ENCODE measurements at places on chromosomes 3 and 15.

- DNase-seq, result no peak
Observed at GRCh38 chr3:79187426-79187825, 580.4 kb downstream of the ROBO1 start.

DNA sequence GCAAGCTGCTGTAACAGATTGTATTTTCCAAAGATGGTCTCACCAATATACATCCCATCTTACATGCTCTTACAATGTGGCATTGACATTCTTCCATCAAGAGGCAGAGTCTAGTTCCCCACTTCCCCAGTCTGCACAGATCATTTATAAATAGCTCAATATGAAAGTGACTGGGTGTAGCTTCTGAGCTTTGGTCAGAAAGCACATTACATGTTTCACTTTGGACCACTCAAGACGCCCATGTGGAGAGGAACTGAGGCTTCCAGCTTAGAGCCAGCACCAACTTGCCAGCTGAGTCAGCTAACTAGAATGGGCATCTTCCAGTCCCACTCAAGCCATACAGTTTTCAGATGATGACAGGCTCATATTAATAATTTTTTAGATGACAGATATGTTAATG lies 45.5 kb downstream of the GREM1 start:
- DNase-seq, result no peak

DNA sequence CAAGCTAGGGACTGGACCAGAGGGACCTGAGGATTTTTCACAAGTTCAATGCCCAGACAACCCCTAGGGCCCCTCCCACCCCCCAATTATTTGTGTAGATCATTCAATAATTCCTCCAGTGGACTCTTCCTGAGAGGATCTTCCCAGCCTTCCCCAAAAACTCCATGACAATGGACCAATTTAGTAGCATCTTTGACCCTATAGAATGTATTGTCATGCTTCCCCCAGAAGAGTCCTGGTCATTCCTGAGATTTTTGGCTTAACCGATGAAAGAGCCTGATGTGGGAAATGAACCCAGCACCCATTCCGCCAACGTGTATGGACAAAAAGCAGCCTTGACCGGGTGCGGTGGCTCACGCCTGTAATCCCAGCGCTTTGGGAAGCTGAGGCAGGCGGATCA lies 119.2 kb upstream of the RNF7 start:
- no peak for DNase-seq

GRCh38 chr3:158712443-158712842 lies 19.8 kb downstream of the RARRES1 start:
- DNase-seq, result no peak

- DNase-seq, result peak; percentile 29
Observed at GRCh38 chr3:126983653-126984390, 907 bp downstream of the PLXNA1 start.

GRCh38 chr3:125129512-125129997 lies 73.8 kb upstream of the HEG1 start:
- DNase-seq, result no peak

- no peak for DNase-seq
Observed at GRCh38 chr3:171553086-171553485, 92.9 kb upstream of the TNIK start.

- no peak for DNase-seq
Observed at GRCh38 chr3:182105875-182106274, 394.1 kb downstream of the SOX2 start.

DNA sequence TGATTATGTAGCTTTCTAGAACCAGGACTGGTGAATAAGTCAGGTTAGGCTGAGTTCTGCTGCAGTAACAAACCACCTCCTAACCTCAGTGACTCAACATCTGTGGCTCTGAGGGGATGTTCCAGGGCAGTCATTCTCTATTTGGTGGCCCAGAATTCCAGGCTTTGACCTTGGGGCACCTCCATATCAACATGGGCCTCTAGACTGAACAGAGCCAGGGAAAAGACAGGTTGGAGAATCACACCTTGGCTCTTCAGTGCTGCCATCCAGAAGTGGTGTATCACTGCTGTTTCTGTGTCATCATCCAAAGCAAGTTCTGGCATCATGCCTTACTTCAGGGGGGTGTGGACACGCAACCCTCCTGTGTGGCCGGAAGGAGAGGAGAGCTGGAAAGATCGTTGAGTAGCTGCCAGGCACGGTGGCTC lies 15.3 kb downstream of the ZBTB47 start:
- DNase-seq, result no peak

DNA sequence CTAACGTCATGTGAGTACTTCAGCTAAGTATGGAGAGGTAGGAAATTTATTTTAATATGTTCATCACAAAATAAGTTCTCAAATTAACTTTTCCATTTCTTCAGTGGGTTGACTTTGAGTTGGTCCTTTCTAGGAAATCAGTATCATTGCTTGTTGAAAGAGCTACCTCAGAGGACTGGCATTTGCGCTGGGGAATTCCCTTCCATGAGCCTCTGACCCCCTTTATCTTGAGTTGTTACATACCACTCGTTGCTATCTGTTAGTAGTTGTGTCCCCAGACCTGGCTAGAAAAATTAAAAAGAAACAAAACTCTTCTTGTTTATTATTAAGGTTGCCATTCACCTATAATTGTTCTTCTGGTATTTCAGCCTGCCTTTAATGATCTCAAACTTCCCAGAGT lies 96.8 kb upstream of the ROBO2 start:
- no peak for DNase-seq

DNA sequence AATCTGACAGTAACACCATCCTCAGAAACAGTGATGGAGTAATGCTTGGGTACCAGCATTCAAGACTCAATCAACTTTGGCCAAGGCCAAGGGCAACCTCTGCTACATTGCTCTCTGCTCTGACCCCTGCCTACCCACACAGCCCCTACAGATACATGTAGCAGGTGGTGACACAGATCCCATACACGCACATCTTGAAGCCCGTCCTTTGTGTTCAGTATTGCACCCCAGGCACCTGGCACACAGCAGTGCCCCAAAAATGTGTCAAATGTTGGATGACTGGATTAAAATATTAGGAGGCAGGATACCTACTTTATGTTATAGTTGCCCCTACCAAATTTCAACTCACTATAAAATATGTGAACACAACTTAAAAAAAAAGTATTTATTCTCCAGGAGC lies 139.3 kb upstream of the ICE2 start:
- DNase-seq, result no peak

GRCh38 chr3:155640098-155640497 lies 104.8 kb downstream of the PLCH1 start:
- DNase-seq, result no peak

DNA sequence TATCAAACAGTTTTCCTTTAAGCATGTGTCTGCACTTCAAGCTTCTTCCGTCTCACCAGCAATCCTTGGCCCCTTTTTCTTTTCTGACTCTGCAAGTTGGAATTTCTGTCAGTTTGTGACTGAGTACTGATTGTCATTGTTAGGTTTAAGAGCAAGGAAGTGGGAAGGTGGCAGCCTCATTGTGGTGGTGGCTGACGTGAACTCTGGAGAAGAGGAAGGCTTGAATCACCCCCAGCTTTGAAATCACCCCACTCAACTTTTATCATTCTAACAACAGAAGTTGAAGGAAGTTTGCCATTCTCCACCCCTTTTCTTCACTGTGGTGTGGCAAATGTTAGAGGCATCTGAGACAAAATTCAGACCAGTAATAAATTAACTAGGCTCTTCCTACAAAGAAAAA lies 231.6 kb upstream of the AGTR1 start:
- DNase-seq, result no peak

GRCh38 chr3:102105193-102105592 lies 255.9 kb downstream of the NFKBIZ start:
- no peak for DNase-seq

GRCh38 chr15:87817553-87817952 lies 439.0 kb downstream of the NTRK3 start:
- no peak for DNase-seq

GRCh38 chr3:49700453-49701128 lies 11.2 kb downstream of the RNF123 start:
- no peak for DNase-seq

- peak; percentile 75 for DNase-seq
Observed at GRCh38 chr15:29089731-29090616, 179.6 kb downstream of the NSMCE3 start.

GRCh38 chr3:105459566-105460290 lies 93.0 kb downstream of the ALCAM start:
- no peak for DNase-seq

DNA sequence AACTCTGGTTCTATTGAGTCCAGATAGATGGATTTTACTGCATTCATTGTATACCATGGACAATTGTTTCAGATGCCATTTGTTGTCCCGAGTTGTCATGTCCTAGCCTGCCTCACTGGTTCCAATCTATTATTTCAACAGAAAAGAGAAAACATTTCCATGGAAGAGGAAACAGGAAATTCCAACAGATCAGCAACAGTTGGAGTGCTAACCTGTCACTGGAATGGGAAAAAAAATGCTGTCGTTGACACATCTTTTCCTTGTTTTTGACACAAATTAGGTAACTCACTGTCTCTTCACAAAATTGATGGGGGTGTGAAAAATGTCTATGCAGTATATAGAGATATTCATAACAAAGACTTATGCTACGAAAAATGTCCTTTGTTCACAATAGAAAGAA lies 432.0 kb upstream of the TBL1XR1 start:
- no peak for DNase-seq

GRCh38 chr3:5194801-5195509 lies 7.4 kb downstream of the EDEM1 start:
- DNase-seq, result no peak

GRCh38 chr3:27613846-27614500 lies 108.2 kb downstream of the EOMES start:
- DNase-seq, result no peak

- no peak for DNase-seq
Observed at GRCh38 chr15:51846066-51846462, 16.6 kb downstream of the TMOD3 start.

GRCh38 chr15:75732809-75733451 lies 20.3 kb upstream of the CSPG4 start:
- no peak for DNase-seq

GRCh38 chr3:46536758-46537157 lies 29.3 kb downstream of the LRRC2 start:
- DNase-seq, result no peak

DNA sequence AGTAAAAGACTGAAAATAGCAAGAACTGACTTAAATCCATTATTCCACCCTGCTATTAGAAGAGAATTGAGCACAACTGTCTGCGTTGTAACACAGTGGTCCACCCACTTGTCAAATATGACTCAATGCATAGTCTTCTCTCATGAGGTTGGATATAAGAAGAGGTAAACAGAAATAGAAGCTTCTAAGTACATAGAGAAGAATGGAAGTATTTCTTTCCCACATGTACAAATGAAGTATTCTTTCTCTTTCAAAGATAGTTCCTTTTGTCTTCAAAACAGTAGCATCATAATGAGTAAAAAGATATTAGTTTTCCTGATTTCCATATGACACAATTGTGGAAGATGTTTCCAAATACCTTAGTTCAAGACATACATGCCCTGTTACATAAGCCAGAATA lies 348.6 kb upstream of the CCDC54 start:
- DNase-seq, result no peak

DNA sequence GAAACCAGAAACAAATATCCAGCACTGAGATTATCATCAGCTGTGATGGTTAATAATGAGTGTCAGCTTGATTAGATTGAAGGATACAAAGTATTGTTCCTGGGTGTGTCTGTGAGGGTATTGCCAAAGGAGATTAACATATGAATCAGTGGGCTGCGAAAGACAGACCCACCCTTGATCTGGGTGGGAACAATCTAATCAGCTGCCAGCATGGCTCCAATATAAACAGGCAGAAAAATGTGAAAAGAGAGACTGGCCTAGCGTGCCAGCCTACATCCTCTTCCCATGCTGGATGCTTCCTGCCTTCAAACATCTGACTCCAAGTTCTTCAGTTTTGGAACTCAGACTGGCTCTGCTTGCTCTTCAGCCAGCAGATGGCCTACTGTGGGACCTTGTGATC lies 869.5 kb downstream of the SI start:
- no peak for DNase-seq

DNA sequence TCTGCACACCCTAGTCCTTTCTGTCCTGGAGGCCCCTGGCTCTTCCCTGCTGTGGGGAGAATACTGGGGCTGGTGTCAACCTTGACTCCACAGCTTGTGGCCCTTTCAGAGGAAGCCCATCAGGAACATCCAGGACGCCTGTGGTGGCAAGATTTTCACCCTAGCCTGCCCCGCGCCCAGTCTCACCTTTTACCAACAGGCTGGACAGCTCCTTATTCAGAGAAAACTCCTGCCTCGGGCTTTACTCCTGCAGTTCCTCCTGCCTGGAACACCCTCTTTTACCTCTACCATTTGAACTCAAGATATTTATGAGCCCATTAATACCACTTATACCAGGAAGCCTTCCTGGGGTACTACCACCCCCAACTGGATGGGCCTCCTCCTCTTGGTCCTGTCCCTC lies 2.7 kb upstream of the CACNA2D2 start:
- DNase-seq, result no peak

DNA sequence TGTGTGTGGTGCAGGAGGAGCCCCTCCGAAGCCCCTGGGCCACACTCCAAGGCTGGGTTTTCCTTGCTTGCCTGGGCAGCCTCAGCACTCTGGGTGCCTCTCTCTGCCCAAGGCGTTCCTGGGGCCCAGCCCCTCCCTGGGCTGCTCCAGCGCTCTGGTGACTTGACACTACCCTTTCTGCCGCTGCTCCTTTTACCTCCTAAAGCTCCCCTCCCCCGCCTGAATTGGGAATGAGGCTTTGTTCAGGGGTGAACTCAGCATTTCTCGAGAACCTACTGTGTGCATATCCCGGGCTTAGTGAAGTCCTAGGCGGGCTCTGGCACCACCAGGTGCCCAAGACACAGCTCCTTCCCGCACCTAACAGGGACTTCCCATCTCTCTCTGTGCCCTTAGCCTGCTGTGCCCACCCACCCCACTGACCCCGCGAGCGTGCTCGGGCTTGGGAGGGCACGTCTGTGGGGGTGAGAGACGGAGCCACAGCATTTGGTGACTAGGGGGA lies 1.2 kb upstream of the BAHD1 start:
- no peak for DNase-seq

DNA sequence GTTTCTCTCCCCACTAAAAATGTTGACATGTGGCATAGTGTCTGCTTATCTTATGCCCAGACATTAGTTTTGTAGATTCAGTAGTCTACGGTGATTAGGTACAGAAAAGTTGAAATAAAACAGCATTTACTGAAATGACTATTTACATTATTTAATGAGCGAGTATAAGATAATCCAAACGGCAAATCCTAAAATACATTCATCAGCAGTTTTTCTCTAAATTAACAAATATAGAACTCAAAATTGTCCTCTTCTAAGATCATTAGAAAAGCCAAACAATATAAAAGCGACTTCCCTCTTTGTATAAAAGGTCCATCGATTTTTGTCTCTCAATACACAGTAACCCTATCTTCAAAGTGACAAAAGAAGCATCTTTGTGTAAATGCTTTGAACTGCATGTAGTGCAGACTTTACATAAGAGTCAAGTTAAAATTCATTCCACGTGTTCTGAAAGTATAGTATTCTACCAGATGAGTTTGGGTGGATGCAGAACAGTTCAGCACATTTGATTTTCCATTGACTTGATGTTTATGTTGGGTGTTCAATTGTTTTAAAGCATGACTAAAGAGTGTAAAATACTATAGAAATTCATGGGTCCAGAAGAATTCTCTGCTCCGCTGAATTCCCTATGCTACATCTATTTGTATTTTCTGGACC lies 480.8 kb upstream of the DPH6 start:
- no peak for DNase-seq

- DNase-seq, result no peak
Observed at GRCh38 chr3:128257632-128258031, 104.4 kb downstream of the EEFSEC start.

Measured in T-helper 2 cell (primary cell).